ENCODE measurements at places on chromosomes 13 and 19.

DNA sequence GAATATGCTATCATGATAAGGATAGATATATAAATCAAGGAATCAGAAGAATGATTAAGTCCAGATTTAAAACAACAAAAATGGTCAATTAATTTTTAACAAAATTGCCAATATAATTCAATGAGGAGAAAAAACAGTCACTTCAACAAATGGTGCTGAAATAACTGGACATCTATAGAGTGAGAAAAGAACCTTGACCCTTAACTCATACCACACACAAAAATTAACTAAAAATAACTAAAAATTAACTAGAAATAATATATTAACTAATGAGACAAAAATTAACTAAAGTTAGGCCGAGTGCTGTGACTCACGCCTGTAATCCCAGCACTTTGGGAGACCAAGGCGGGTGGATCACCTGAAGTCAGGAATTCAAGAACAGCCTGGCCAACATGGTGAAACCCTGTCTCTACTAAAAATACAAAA lies 9.5 kb downstream of the LGALS7 start:
- DNase-seq: no peak

DNA sequence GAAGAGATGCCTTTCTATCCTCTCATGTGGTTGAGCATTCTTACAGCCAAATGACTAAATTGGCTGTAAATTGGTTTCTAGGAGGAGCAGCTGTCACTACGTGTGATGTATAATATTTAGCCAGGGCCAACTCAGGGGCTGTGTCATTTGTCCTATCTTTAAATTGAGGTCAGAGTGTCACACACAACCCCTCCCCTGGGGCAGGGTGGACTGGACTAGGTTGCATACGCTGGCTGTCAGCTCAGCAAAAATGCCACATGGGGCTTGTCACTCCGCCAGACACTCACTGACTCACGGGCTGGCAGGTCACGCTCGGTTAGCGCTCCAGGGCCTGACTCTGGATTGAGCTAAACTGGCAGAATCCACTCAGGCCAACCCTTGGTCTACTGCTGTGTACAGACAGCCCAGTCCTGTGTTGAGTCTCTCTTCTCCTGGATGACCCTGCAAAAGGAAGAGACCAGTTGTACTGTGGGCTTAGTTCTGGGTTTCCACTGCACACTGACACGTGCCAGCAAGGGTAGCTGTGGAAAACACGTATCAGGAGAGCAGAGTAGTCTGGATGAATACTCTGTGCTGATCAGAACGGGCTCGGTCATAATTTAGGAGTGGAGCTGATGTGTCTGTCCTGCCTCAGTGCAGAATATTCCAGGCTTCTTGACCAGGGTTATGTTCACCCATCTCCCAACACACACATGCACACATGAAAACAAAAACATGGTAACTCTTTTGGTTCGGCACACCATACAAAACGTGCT lies 29.1 kb downstream of the SHISA2 start:
- DNase-seq: no peak

GRCh38 chr13:50244713-50245574 lies 229.7 kb downstream of the KCNRG start:
- no peak for DNase-seq

GRCh38 chr13:50898338-50898737 lies 11.3 kb upstream of the RNASEH2B start:
- no peak for DNase-seq

DNA sequence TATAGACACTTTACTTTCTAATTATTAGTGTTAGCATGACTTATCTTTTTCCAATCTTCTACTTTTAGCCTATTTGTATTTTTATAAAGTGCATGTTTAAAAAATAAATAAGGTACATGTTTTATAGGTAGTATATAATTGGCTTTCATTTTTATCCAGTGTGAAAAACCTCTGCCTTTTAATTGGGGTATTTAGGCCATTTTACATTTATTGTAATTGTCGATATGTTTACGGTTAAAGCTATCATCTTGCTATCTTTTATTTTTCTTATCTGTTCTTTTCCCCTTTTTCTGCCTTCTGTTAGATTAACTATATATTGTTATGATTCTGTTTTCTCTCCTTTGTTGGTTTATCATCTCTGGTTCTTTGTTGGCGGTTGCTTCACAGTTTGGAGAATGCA lies 9.1 kb downstream of the PROZ start:
- no peak for DNase-seq

DNA sequence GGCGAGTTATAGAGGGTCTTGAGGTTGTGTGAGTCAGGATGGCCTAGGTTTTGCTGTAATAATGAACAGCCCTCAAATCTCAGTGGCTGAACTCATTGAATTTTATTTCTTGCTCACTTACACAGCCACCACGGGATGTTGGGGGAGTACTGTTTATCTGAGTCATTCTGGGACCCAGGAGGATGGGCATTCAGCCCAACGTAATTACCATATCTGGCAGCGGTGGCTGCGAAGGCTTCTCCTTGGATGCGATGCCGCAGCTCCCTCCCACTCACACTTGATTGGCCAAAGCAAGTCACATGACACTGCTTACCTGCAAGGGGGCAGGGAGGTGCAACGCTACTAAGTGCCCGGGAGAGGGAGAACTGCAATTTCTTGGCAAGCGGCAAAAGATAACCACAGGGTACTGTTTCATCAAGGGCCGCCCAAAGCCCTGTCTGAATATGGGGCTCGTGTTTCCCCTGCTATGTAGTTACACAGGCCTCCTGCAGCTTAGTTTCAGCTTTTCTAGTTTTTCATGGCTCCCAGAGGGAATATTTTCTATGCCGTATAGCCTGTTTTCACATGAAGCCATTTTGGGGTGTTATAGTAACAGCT lies 19.9 kb downstream of the ZSWIM9 start:
- DNase-seq: no peak

DNA sequence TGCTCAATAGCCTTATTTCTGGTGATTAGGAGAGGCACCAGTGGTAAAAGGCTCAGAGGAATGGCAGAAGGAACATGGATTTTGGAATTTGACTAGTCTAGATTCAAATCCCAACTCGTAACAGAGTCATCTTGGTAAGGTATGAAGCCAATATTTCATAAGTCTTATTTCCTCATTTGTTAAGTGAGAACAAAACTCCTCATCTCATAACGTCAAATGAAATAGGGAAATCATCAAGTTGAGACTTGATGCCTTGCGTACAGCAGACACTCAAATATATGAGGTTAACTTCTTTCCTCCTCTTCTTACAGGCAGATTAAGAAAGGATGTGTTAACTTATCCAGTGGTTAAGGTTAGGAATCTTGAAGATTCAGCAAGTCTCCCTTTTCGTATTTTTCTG lies 189.2 kb downstream of the DLEU7 start:
- no peak for DNase-seq

DNA sequence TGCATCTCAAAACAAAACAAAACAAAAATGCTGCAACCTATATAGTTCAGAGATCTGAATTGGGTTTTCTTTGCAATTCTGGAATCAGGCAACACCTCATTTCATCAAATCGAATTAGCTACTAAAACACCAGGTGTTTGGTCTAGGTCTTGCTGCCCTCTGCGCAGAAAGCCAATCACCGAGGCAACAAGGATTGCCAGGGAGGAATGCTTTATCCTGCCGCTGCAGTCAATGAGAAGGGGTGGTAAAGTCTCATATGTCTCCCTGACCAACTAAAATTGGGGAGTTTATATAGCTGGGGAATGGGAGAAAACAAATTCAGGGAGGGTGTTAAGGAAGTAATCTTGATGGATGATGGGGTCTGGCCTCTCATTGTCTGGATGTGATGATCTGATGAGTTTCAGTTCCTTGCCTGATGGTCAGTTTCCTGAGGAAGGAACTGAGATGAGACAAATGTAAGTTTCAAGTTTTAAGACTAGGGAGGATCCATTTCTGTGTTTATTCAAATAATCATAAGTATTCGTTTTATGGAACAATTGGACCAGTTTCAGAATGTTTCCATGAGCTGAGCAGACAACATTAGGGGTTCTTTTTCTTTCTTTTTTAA lies 5.0 kb upstream of the YJU2 start:
- no peak for DNase-seq

DNA sequence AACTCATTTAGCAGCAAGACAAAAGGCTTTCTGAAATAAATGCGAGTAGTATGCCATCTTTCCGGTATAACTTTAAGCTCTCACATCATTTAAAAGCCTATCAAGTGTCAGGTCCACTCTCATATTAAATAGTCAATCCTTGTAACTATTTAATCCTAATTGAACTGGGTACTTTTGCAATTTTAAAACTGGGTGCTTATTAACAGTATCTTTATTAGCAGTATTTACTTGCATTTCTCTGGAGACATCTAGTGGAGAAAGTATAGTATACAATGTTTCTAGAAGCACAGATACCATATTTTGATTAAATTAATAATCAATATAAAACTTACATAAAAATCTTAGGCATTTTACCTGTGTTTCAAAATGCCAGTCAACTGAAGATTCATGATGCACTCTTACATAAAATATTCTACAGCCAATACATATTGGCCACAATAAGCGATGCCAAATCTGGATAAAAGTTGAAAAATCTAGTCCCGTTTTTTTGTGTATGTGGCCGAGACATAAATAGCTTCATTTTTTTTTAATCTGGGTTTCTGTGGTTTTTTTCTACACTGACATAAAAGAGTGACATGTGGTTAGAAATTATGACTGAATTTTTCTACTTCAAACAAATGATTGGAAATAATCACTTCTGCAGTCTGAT lies 4.3 kb upstream of the POSTN start:
- no peak for DNase-seq

- DNase-seq: no peak
These were observed 241.0 kb downstream of the KLF5 start for GRCh38 chr13:73299787-73300186.

DNA sequence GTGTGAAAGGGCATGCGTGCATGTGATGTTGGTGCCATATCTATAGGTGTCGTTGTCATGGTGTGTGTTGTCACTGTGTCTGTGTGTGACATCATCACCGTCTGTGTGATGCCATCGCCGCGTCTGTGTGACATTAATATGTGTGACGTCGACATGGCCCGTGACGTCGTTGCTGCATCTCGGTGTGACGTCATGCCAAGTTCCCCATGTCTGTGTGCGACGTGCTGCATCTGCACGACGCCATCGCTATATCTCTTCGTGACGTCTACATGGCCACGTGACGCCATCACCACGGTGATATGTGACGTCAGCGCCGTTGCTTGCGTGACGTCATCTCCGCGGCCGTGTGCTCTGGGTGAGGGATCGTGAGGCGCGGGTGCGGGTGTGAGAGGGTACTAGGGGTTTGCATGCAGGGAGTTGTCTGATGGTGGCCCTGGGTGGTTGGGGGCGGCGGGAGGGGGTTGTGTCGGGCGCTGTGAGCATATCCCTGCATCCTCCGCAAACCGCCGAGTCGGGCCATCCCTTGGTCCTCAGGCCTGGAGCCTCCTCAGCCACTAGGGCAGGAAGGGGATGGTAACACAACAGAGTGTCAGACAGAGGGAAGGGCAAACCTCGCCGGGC lies 14.6 kb downstream of the GTPBP3 start:
- DNase-seq: no peak

GRCh38 chr19:55146078-55146704 lies 2.8 kb downstream of the TNNT1 start:
- no peak for DNase-seq

- no peak for DNase-seq
These were observed 22.5 kb downstream of the TMEM255B start for GRCh38 chr13:113781571-113781970.

DNA sequence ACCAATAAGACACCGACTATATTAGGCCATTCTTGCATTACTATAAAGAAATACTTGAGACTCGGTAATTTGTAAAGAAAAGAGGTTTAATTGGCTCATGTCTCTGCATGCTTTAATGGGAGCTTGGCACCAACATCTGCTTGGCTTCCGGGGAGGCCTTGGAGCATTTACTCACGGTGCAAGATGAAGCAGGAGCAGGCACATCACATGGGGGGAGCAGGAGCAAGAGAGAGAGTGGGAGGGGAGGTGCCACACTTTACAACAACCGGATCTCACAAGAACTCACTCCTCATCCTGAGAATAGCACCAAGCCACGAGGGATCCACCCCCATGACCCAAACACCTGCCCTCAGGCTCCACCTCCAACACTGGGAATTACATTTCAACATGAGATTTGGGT lies 224.8 kb downstream of the KLF5 start:
- no peak for DNase-seq

GRCh38 chr13:39144941-39145533 lies 106.8 kb downstream of the NHLRC3 start:
- DNase-seq: no peak

DNA sequence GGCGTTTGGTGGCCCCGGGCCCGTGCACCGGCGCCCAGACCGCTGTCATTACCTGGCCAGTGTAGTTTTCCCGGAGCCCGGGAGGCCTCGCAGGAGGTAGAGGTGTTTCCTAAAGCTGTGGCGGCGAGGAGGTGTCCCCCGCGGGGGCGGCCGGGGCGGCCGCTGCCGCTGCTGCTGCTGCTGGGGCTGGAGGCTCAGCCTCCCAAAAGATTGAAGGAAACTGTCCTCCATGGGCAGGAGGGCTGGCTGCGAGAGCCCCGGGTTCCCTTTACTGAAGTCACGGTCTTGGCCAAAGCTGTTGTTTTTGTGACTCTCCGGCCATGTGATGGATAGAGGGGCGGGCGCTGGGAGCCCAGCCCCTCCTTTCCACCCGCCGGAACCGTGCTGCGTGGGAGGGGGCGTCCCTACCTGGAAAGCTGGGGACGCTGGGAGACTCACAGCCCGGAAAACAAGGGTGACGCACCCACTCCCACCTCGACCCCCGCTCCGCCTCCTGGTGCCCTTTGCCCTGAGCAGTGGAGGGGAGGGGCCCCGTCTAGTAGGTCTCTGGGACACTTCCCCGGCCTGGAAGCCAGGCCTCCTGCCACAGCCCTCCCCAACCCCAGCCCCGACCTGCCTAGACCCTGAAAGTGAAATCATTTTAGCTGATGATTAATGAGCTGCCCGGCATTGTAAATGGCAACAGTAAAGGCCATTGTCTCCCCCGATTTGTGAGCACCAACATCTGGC lies at the start of gene N4BP2L1:
Gene N4BP2L1 (minus strand): TSS at position 279 of the 729 bp plus-strand sequence. CDS start 48 bp downstream, at position 231.
- peak; percentile 67 for DNase-seq

- DNase-seq: no peak
These were observed 200.2 kb upstream of the ZNF536 start for GRCh38 chr19:30171795-30172612.

DNA sequence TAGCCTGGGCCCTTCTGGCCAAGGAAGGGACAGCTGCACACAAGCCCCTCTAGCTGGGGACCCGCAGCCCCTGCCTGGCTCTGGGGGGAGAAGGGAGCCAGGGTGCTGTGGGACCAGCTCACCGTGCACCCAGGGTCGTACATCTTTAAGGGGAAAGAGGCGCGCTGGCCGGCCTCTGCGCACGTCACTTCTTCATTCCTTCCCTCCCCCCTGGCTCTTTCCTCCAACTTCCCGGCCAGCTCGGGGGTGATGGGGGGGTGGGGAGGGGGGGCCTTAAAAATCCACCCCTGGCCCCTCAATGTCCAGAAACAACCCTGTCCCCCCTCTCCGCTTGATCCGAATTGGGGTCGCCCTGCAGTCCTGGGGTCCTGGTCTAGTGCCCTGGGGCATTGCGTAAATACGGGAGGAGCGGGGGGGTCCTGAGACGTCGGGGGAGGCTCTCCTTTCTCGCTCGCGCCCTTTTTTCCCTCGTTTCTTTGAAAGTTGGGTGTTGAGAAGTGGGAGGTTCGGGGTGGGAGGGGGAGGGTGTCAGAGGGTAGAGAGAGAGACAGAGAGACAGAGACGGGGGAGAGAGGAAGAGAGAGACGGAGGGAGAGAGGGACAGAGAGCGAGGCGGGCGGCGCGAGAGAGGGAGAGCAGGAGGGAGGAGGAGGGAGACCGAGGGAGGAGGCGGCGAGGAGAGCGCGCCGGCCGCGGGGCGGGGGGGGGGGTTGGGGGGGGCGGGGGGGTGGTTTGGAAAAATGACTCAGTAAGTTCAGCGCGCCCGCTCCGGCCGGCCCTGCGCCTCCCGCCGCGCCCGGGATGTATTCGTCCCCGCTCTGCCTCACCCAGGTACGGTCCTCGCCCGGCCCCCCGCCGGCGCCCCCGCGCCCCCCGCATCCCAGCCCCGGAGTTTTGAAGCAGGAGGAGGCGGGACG lies at the start of gene NFIC:
Gene NFIC (plus strand): TSS at position 748 of the 917 bp plus-strand sequence. CDS start 54 bp downstream, at position 802.
- peak; percentile 24 for DNase-seq

Data from activated naive CD4-positive, alpha-beta T cell (primary cell).